ENCODE measurements at places on chromosomes 2 and 18.

GRCh38 chr2:164335947-164336346 lies 285.3 kb downstream of the GRB14 start:
- DNase-seq = no peak

DNA sequence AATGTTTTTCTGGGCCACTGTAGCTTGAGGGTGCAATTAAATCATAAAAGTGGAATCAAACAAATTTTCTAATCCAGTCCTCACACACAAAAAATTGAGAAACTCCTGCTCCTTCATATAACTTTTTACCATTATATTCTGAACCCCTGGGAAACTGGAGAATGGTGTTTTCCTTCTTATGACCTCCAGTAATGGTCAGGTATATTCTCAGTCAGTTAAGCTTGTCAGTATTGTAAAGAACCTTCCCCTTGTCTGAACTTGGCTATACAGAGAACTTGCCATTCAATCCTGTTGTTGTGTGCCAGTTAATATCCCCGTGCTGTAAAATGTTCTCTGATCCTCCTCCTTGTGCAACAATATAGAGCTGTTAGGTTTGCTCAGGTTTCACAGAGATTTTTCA lies 39.5 kb downstream of the ZNF804A start:
- no peak for DNase-seq

- no peak for DNase-seq
These were observed 506 bp downstream of the BMPR2 start for GRCh38 chr2:202376460-202377206.

DNA sequence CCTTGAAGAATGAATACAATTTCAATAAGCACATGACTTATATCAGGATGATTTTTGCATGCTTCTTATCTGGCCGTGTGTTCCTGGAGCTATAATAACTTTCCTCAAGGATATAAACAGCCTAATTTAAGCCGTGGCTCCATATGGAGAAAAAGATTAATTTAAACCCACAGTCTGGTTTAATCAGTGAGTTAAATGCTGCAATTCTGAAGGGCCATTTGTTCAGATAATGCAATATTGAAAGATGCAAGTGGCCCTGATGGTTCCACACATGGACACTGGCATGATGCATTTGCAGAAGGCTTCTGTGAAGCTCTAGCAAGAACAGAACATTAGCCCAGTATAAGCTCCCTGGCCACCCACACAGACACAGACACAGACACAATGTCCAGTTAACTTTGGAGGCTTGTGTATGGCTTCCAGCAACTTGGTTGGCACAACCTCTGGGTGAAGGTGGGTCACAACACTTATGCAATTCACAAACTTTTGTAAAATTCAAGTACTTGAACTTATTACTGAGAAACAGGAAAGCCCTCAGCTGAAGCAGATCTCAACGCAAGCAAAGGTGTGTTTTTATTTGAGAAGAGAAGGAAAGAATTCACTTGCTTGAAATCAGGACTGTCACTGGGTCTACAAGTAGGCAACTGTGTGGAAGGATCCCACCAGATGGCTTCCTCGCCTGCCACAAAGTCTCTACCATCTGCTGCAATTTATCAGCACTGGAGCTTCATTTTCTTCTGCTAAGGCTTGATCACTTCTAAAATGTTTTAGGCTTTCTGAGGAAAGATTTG lies 63.3 kb downstream of the MDH1 start:
- no peak for DNase-seq

DNA sequence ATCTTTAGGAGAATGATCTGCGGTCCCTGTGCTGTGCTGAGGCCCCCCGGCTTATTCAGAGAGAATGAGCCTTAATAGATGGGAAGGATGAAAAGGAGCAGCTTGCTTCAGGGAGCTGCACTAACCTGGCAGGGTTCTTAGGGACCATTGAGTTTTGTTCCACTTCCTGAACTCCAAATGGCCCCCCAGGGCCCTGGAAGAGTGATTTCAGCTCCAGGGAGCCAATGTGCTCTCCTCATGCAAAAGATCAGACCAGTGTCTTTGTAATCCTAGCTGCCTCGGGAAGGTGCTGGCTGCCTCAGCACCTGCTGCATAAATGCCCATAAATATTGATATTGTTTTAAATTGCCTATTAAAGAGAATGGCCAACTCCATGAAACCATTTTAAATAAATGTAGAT lies 210.2 kb downstream of the NCK2 start:
- no peak for DNase-seq

DNA sequence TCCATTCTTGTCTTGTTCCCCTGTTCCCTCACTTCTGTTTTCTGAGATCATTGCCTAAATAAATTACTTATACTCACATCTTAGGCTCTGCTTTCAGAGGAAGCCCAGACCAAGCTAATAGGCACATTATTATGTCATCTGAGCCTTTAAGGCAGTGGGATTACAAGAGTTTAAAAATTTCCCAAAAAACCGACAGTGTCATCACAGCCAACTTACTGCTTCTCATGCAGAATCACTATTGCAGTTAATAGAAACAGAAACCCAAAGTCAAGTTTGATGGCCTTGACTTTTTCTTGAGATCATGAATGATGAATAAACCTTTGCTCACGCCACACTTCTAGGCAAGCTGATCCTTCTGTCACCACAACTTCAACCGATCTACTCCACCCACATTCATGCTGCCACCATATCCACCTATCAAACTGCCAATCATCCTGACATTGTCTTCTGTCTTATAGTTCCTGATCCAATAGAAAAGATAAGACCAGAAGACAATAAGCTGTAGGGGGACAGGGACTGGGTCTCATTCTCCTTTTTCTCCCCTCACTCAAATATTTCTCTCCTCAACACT lies 142.7 kb upstream of the CREB1 start:
- DNase-seq = no peak

- DNase-seq = no peak
These were observed 91.1 kb downstream of the TTC32 start for GRCh38 chr2:19810637-19811036.

DNA sequence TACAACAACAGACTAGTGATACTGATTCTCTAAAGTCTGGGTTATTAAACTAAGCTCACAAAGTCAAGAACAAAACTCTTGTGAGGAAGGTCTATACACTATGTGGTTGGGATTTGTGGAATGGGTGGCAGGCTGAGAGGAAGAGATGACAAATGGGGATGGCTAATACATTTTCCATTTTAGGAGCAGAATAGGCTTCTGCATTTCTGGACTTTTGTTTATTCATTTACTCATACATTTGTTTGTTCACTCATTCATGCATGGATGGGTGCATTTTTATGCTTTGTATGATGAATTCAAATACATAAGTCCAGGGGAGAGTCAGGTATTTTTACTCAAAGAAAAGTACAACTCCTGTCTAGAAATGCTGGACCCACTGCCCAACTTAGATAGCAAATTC lies 637.4 kb upstream of the CDH2 start:
- DNase-seq = no peak

GRCh38 chr2:39150102-39150562 lies 29.3 kb upstream of the SOS1 start:
- no peak for DNase-seq

DNA sequence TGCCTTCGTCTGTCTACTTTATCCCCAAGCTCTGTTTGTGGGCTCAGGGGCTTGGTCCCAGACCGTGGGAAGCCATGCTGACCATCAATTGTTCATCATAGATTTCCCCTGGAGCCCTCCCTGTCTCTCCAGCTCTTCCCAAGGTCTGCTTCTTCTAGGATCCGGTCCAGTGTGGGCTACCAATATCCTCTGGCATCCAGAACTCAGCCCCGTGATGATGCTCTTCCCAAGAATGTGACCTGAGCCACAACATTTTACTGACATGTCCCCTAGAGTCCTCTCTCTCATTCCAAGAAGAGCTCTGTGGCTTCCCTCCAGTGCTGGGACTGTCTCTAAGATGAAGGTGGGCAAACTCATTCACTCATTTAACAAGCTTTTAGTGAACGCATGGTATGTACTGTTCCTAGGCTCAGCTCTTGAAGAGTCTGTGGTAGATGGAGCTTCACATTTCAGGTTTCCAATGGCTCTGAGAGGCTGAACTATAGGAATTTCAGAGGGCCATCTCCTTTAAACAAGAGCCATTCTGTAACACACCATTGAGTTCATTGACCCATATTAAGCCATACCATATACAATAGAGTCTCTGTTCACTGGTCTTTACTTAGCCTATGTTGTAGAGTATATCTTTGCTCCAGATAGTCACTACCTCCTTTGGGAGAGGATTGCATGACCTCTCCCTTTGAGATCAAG lies 142.0 kb upstream of the APCDD1 start:
- DNase-seq = no peak

- DNase-seq = no peak
These were observed 16.0 kb downstream of the TTC32 start for GRCh38 chr2:19885791-19886190.

- DNase-seq = no peak
These were observed 129.4 kb upstream of the TPO start for GRCh38 chr2:1283871-1284270.

DNA sequence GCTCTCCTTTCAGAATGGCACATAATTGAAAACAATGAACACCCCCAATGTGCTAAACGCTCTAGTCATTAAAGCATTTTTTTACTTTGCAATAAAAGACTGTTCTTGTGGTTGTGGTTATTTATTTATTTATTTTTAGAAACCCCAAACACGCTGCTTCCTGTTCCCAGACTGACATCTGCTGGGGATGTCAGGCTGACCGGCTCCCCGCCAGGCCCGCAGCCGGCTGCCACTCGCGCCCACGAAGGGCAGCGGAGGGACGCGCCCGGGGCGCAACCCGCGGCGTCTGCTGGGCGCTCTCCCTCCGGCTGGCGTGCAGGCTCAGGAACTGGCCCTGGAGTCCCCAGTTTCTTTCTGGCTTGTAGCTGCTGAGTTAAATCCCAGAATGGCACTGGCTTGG lies 83.1 kb upstream of the SP3 start:
- DNase-seq = no peak

DNA sequence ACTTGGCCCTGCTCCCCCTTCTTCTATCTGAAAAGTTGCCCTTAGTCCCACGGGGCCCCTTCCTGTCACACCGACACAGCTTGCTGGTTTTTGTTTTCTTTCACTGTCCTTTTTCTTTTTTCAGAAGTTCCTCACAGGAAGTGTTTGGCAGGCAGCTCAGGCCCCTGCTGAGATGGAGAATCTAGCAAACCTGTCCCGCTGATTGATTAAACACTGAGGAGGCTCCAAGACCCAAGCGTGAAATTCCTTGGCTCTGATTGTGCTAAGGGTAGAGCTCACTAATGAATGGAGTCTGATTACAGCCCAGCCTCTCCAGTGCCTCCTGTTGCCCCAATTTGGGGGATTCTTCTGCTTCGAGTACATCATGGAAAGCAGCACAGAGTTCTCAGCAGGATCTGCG lies 365.9 kb upstream of the MEX3C start:
- DNase-seq = no peak

GRCh38 chr2:47297767-47298425 lies 105.1 kb upstream of the MSH2 start:
- no peak for DNase-seq

DNA sequence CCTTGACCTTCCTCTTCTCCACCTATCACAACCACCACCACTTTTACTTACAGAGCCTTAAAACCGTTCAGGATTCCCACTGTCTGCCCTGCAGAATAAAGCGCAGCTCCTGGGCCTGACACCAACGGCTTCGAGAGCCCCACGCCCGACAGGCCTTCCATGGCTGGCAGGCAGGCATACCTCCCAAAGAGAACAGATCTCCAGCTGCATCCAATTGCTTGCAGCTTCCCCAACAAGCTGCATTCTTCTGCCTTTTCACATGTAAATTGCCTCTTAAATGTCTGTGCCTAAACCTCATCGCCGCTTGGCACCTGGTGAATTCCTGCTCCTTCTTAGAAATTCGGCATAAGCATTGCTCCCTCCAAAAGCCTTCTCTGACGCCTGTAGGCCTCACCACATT lies 31.5 kb upstream of the FAM124B start:
- peak; percentile 91 for DNase-seq

- DNase-seq = no peak
These were observed 152.6 kb upstream of the EPHA4 start for GRCh38 chr2:221724631-221725203.

DNA sequence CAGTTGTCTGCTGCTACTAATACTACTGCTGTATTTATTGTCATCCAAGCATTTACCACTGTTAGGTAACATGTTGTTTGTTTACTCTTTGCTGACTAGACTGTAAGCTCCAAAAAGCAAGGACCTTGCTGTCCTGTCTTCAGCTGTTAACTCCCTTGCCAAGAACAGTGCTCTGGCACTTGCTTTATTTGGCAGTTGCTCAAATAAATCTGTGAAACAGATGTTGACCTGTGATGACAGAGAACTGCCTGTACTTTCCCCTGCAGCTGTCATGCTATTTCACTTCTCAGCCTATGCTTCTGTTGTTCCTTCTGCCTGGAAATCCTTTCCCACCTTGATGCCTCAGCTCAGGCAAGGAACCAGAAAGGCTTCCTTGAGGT lies 181.2 kb downstream of the ATAD2B start:
- no peak for DNase-seq

Measured in iPS DF 6.9 (cell line).